H7 (cell line): ENCODE measurements at places on chromosomes 4 and X. TPM values are rescaled to one million over a fixed set of nuclear protein-coding genes. Genes with fewer than 3 reads are reported as not detected.

- DNase-seq = no peak
Measured at GRCh38 chrX:140664939-140665338, 44.6 kb upstream of the LINC00632 start.

DNA sequence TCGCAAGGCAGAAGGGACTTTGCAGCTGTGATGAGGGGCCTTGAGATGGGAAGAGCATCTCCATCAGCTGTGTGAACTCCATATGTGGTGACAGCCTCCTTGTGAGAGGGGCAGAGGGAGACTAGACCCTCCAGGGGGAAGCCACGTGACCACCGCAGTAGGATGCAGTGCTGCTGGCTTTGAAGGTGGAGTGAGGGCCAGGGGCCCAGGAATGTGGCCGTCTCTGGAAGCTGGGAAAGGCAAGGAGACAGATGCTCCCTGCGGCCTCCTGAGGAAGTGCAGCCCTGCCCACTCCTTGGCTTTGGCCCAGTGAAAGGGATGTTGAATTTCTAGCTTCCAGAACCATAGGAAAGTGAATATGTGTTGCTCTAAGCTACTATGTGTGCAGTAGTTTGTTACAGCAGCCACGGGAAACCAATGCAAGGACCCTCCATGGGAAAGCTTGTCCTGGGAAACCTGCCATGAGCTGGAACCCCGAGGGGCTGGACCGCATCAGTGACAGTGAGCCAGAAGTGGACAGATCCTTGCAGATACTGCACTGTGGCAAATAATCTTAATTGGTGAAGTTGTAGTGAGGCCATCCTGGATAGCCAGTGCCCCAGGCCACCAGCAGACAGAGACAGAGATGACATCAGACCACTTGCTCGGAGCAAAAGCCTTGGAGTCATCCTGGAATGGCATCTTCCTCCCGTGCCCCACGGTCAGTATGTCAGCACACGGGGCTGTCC, 35.4 kb upstream of the SORCS2 start:
- peak; percentile 88 for DNase-seq

GRCh38 chrX:141220342-141221008, 21.8 kb downstream of the SPANXC start:
- no peak for DNase-seq

GRCh38 chrX:29530501-29530900, 684.9 kb upstream of the MAGEB2 start:
- no peak for DNase-seq

DNA sequence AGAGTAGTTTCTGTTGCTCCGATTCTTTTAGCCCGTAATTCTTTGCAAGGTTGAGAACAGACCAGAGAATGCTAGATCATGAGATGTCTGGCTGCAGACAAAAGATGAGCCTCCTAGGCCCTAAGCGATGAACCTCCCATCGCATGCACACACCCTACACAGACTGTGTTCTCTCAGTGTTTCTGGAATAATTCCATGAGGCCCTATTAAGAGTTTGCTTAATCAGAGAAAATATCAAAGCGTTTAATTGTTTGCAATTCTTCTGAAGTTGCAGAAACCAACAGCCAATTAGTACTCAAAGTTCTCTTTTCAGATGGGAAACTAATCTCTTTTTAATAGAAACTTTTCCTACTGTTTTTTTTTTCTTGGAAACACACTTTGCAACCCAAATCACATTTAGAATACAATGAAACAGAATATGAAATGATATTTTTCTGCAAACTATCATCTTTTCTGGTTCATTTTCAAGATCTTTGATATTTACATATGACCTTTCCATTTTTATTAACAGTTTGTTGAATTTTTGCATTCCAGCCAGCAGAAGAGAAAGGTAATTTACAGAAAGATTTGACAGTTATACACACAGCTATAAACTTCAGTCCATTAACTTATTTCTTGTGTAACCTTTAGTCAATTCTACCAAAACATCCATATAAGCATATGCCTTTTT, 1525.6 kb downstream of the ARAP2 start:
- no peak for DNase-seq

DNA sequence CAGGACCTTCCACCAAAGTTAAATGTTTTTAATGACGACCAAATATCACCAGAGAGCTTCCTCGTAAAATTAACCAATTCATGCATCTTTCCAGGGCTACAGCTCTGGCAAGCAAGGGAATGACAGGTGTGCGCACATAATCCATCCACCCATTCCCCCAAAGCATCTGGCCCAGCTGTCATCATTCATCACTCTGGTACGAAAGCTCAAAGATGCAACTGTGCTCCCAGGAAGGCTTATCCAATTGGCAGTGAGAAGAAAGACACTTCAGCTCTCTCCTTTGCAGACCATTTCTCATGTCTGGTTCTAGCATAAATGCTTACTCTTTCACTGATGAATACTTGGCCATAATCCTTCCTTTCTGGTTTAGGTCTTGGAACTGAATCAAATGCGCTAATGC, 139.2 kb downstream of the NSUN7 start:
- no peak for DNase-seq

GRCh38 chr4:38080061-38080974, 120.1 kb downstream of the PTTG2 start:
- DNase-seq = no peak

DNA sequence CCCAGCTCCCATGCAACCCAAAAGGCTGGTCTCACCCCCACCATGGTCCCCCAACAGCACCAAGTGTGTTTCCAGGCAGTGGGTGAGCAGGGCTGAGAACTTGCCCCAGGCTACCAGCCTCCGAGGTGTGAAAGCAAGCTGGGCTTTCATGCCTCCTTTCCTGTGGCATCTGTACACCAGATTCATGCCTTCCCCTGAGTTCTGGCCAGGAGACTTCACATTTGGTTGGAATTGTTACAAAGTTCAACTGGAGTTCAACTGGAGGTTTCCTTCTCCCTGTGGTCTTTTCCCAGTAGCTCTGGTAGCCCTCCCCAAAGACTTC, 77.6 kb upstream of the RAB40AL start:
- no peak for DNase-seq

DNA sequence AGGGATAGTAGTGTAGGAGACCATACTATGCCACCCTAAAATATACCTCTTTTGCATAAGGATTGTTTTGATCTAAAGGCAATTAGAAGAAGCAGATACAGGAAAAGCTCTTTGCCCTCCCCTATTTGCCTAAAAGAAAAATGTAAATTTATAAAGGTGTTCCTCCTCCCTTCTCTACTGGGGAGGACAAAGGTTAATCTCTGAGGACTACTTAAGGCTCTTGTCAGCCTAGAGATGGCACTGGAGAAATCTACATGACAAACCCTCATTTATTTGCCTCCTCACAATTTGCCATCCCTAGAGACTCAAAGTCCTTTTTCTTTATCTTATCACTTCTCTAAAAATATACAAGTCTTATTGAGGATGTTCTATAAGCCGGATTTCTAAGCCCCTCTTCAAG, 1021.8 kb downstream of the STPG2 start:
- DNase-seq = peak; percentile 2

GRCh38 chr4:149247164-149247563, 568.5 kb downstream of the IQCM start:
- no peak for DNase-seq

DNA sequence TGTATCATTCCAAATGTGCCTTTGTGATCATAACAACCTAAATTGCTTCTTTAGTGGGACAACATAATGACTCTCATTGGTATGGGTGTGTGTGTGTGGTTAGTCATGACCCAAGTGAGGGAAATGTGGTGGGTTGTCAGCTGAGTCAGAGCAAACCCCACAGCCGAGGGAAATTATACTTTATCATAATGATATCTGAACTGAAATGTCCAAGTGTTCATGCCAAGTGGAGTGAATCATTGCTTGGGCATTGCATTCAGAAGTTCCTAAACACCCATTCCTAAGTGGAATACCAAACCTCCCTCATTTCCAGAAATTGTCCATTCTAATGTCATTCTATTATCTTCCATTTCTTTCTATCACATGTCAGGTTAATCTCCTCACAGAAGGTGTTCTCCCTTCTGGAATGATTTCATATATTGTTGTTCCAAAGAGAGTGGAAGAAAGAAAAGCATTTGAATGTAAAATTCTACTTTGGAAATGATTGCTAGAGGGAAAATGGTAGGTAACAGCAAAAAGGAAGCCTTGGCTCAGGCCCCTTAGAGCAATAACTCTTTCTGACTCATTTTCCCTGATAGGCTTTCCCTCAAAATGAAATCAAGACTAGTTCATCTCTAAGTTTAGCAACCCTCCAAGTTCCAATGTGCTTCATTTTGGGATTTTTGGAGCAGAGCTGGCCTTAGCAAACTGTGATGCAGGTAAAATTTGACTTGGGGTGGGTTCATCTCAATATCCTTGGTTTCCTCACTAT, 230.7 kb upstream of the KCNIP4 start:
- no peak for DNase-seq

- no peak for DNase-seq
Measured at GRCh38 chrX:12240491-12240890, 102.2 kb downstream of the FRMPD4 start.

DNA sequence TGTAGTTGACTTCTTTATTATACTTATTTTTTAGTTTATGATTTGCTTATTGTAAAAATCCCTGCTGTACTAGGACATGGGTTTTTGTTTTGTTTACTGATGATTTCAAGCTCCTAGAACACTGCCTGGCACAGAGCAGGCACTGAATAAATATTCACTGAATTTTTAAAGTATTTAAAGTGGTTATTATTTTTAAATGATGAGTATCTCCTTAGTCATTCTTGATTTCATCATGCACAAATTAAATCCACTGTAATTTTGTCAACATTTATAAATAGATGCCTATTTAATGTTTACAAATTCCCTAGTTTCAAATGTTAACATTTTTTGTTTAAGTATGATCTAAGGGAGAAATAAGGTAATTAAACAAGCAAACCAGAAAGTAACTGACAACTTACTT, 367.9 kb upstream of the SLIT2 start:
- DNase-seq = no peak

DNA sequence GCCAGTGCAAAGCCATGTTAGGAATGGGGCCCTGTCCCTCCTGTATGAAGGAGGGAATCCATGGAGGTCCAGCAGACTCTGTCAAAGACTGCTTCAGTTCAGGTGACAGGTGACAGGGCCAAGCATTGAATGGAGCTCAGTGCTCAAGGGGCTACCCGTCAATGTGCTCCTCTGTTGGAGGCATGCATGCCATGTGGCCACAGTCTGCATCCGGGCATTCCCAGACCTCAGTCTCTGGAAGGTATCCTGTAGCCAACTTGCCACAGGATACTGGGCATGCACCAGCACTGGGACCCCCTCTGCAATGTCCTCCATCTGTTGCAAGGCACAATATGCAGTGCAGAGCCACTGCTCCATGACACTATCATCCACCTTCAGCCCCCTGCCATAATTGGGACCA, 136.1 kb upstream of the GATB start:
- DNase-seq = no peak

DNA sequence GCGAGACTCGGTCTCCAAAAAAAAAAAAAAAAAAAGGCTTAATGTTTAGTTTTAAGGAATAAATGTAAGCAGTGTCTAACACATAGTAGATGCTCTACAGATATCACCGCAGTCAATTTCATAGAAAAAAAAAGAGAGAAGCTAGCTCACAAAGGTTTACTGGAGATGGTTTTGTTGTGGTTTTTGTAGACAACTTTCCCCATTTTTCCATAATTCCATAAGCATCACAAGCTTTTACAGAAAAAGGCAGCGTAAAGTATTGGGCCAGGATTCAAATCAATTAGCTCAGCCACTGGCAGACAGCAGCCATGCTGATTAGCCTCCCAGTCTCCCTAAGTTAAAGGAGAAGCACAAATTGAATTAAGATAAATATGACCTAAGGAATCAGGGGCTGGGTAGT, 1.5 kb downstream of the GRSF1 start:
- peak; percentile 14 for DNase-seq

GRCh38 chr4:29970626-29971025, 749.5 kb upstream of the PCDH7 start:
- peak; percentile 7 for DNase-seq

- DNase-seq = no peak
Measured at GRCh38 chr4:102693262-102693850, 67.4 kb downstream of the MANBA start.

DNA sequence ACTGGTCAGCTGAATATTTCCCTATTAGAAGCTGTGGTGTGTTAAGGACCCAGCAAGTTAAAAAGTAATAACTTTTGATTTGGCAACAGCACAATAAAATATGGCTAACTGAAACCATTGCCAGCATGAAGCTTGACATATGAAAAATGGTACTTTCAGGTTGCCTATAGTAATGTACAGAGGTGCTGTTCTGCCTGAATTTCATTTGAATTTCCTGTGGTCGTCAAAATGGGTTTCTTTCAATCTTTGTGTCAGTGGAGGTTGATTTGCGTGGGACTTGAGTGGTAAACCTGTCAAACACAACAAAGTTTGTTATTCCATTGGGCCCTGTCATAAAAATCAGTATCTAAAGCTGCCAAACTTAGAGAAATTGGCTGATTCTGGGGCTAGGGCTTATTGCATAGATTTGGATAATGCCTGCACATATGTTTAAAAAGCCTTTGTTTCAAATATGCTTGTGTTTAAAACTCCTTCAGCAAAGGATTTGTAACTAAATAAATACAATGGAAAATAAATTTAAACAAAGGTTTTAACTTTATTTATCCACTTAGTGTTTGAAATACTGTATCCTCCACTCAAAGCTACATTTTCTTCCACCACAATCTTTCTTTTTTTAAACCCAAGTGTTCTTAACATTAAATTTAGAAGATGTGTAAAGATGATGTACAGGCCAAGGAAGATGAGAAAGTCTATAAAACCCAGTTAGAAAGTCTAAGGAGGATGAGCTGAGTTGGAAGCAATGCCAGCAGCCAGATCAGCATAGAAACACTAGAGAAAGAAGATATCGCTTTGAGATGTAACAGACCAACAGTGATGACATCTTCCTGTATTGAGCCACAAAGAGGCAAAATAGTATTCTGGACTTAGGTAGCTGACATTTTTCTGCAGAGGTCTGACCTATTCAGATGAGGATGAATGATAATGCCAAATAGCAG, 134.8 kb upstream of the GIMD1 start:
- DNase-seq = no peak

- no peak for DNase-seq
Measured at GRCh38 chr4:165763640-165764039, 109.4 kb upstream of the TLL1 start.

The PPP1R2C gene
- not detected in 2 replicates for total RNA-seq

The CYSLTR1 gene
- total RNA-seq = not detected in 2 replicates

The CMC4 gene
- total RNA-seq = 10.0 and 13.4 TPM in 2 replicates

The TRIM75 gene
- total RNA-seq = not detected in 2 replicates

The IL1RAPL2 gene
- 0.03 and 0.22 TPM in 2 replicates for total RNA-seq

The FGFR3 gene
- 37.5 and 43.6 TPM in 2 replicates for total RNA-seq

The GPR50 gene
- total RNA-seq = 0.55 and 1.5 TPM in 2 replicates

The ADRA2C gene
- 32.1 and 34.1 TPM in 2 replicates for total RNA-seq

The FRAS1 gene
- 20.9 and 27.9 TPM in 2 replicates for total RNA-seq
